ENCODE measurements at places on chromosomes 1 and 21.

DNA sequence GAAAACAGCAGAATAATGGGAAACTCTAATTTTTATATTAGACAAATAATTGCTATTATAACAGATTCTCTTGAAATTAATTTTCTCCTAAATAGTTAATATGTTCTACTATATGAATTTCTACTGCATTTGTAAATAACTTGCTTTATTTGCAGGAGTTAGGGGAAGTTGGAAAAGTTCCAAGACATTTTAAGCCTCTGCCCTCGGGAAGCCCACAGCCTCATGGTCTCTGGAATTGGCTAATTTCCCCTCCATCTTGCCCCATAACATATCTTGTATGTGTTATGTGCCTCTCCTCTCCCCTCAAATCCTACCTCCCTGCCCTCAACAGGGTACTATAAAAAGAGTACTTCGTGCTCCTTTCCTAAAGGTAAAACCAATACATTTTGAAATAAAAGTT is 271.4 kb upstream of the NR5A2 start:
- DNase-seq: no peak

DNA sequence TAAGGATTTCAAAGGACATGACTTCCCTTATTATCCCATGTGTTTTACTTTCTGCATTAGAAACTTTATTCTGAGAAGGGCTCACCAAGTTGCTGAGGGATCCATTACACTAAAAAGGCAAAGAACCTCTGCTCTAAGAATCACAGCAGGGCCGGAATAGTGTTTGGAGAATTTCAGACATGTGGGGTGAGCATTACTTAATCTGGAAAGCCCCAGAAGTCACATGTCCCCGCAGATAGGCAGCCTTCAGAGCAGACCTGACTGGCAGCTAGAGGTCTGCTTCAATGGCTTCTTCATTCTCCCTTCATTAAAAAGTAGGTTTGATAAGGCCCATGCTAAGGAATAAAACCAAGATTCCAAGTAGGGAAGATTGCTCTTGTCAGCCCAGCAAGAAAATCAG is 52.6 kb upstream of the RBM15 start:
- no peak for DNase-seq

- DNase-seq: no peak
These were observed 40.6 kb downstream of the DRAM2 start for GRCh38 chr1:111099289-111099688.

- no peak for DNase-seq
These were observed 28.9 kb downstream of the RNF2 start for GRCh38 chr1:185074307-185074706.

- DNase-seq: no peak
These were observed 128.0 kb downstream of the NPHP4 start for GRCh38 chr1:5864256-5864655.

- DNase-seq: no peak
These were observed 305.4 kb upstream of the PTBP2 start for GRCh38 chr1:96416111-96416595.

DNA sequence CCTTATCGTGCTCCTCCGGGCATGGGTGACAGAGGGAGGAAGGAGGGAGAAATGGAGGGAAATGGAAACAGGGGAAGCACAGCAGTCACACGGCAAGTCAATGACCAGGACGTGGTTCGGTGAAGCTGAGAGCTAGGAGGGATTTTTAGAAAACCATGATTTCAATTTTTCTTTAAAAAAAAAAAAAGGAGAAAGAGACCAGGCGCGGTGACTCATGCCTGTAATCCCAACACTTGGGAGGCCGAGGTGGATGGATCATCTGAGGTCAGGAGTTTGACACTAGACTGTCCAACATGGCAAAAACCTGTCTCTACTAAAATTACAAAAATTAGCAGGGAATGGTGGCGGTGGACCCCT is 776 bp upstream of the TNFRSF9 start:
- DNase-seq: no peak

GRCh38 chr1:185373813-185374529 is 56.9 kb upstream of the IVNS1ABP start:
- no peak for DNase-seq

DNA sequence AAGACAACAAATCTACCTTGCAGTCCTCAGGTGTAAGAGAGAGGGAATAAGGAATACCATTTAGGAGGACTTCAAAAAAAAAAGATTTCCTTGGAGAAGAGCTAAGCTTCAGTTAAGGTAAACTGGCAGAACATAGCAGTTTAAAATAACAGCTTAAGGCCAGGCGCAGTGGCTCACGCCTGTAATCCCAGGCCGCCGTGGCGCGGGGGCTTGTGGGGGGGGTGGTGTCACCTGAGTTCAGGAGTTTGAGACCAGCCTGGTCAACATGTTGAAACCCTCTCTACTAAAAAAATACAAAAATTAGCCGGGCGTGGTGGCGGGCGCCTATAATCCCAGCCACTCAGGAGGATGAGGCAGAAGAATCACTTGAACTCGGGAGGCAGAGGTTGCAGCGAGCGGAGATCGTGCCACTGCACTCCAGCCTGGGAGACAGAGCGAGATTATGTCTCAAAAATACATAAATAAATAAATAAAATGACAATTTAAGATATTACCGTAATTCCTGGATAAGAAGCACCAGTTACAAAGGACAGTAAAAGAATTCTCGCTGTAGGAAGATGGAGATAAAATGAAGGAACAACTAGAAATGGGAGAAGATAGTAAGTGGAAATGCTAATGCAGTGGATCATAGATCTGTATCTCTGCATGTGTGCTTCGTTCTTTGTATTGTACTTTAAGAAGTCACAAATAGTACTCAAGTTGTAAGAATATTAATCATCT is 1140.2 kb downstream of the NCAM2 start:
- DNase-seq: no peak

DNA sequence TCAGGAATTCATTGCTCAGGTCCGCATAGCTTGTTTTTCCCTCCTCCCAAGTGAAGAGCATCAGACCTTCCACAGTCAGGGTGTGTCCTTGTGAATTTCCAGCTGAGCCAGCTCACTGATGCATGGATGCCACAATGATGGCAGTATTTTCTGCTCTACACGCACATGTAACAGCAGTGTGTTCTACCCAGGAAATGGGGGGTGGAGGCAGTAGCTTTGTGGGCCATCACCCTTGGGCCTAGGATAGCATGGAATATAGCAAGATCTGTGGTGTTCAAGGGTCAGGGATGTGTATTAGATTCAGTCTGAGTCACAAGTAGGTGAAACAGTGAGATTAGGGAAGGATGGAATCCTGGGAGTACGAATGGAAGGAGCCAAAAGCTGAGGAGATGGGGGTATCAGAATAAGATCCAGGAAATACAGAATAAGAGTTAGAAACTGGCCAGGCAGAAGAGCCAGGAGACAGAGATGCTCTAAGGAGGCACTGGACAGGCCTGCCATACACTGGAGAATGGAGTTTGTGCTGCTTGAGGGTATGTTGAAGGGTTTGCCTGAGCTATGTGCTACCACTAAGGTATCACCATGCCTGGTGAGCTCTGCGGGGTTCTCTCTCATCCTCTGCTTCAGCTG is 90.6 kb upstream of the CNIH3 start:
- DNase-seq: no peak

DNA sequence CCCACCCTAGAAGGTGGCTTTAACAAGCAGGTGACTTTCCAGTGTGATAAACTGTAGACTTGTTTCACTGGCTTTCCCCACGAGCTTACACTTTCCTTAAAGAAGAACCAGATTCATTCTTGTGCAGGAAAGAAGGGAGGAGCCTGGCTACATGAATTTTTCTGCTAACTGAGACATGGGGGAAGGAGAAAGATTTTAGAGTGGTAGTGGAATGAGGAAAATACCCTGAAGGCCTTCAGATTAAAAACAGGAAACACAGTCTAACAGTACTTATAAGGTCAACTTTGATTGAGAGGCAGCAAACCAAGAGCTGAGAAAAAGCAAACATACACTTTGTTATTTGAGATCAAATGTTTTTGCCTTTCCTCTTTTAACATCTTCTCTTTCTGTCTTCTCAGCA is 640.9 kb upstream of the PLXNA2 start:
- DNase-seq: no peak

- DNase-seq: no peak
These were observed 126.0 kb downstream of the NR5A2 start for GRCh38 chr1:200153277-200154055.

DNA sequence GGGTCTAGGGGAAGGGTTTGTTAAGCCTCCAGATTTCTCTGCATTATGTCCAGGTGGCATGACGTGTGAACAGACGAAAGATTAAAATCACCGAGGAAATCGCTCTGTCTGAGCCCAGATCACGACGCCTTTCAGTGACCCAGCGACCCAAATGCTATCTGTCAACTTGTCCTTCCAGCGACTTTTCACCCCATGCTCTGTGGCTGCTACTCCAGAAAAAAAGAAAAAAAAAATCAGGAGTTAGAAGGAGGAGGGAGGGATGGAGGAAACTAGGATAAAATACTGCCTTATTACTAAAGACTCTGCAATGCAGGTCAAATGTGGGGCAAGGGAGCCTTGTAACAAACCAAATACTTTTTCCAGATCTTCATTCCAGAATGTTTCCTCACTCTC is 352.0 kb downstream of the NUF2 start:
- DNase-seq: no peak

GRCh38 chr1:94345148-94345721 is 73.0 kb upstream of the ABCD3 start:
- DNase-seq: no peak

- no peak for DNase-seq
These were observed 13.4 kb upstream of the TTC22 start for GRCh38 chr1:54814571-54814970.

GRCh38 chr1:244590670-244591069 is 62.3 kb upstream of the DESI2 start:
- no peak for DNase-seq

GRCh38 chr1:202848191-202848542 is 37.4 kb downstream of the PCAT6 start:
- DNase-seq: no peak

GRCh38 chr1:56077206-56077605 is 502.2 kb downstream of the PLPP3 start:
- no peak for DNase-seq

DNA sequence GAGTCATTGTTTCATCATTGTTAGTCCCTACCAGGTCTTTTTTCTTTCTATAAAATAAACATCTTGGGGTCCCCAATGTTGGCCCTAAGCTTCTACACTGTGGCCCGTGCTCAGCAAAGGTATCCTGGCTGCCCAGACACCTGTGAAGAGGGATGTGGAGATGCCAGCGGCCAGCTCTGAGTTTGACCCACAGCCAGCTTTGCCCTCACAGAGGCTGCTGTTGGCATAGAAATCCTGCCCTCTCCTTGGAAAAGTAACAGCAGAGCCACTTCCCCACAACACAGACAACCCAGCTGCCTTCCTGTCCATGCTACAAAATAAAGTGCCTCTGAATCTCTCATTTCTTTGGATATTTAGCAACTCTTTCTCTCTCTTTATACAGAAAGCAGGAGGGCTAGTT is 6.0 kb downstream of the TRIM62 start:
- no peak for DNase-seq

GRCh38 chr1:215544566-215544965 is 22.5 kb upstream of the KCTD3 start:
- no peak for DNase-seq

GRCh38 chr1:22309572-22309971 is 142.1 kb upstream of the ZBTB40 start:
- DNase-seq: no peak

- no peak for DNase-seq
These were observed 372.6 kb downstream of the RPS6KC1 start for GRCh38 chr1:213423605-213424004.

GRCh38 chr1:231887866-231888265 is 261.3 kb downstream of the DISC1 start:
- no peak for DNase-seq

GRCh38 chr1:175408986-175409385 is 216.4 kb upstream of the KIAA0040 start:
- DNase-seq: no peak

DNA sequence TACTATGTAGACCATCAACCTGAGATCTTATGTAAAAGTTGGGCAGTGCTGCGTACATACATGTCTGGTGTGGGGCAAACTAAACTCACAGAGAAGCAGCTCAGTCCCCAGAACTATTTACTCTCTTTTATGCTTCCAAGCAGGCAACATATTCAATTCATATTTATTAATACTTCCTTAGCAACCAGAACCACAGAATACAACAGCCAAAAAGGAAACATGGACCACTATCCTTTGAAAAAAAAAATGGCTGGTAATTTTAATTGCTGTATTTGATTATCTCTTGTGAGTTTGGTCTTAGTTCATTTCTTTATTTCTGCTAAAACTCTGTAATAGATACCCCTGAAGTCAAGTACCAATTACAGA is 1.5 kb upstream of the PPP1R15B start:
- no peak for DNase-seq

GRCh38 chr1:208107425-208108212 is 136.6 kb downstream of the PLXNA2 start:
- no peak for DNase-seq

DNA sequence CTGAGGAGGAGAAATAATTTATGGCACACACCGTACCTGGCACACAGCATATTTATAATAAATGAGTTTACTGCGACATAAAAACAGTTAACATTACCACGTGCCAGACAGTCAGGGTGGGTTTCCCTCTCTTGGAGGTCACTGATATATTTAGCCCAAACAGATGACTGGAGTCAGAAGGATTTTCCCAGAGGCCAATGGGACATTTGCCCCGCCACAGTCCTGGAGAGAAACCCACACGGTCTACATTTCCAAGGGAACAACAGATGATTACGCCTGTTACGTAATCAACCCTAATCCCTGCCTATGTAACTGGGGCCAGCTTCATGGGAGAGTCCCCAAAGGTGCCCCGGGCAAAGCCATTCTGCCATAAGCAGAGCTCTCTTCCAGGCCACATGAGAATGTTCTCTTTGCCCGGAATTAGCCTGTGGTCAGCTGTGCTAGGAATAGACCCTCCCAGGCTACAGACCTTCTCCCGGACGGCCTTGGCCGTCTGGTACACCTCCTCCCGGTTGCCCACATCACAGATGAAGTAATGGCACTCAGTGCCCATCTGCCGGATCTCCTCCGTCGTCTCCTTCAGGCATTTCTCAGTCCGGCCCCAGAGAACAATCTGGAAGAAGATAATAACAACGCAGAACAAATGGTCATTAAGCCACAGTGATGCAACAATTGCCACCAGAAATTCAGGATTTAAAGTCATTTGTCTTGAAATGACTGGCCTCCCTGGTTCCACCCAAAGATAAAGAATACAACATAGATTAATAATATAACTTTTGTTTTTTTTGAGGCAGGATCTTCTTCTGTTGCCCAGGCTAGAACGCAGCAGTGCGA is 37.7 kb downstream of the DHRS3 start:
- no peak for DNase-seq
